Karpas-422 (cell line): ENCODE measurements at places on chromosomes 6 and 20. TPM values are rescaled to one million over a fixed set of nuclear protein-coding genes. Genes with fewer than 3 reads are reported as not detected.

HAO1 gene
- total RNA-seq: not detected in 2 replicates

MYMX gene
- not detected in 2 replicates for total RNA-seq

PBOV1 gene
- not detected in 2 replicates for total RNA-seq

DNA sequence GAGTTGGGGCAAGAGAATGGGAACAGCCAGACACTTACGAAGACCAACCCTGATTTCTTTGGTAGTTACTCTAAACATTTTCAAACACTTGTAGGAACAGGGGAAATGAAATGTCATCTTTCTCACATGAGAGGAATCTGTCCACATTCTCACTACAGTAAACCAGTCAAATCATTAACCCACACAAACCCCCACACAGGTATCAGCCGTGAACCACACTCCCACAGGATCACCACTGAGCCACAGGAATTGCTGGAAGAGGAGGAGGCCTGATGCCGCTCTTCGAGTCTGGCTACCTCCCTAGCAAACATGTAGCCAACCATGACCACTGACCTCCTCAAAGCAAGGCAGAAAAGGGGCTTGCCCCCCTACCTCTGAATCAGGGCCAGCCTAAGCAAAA is 6.9 kb upstream of the RSPO3 start:
- no peaks in the 10 kb centered on the region for H3K36me3 ChIP-seq
- H3K27me3 ChIP-seq: no peaks in the 10 kb centered on the region
- H3K27ac ChIP-seq: no peak overlapping the region
- H3K4me1 ChIP-seq: no peaks in the 10 kb centered on the region
- H3K4me3 ChIP-seq: no peak overlapping the region
- no peak for DNase-seq

DNA sequence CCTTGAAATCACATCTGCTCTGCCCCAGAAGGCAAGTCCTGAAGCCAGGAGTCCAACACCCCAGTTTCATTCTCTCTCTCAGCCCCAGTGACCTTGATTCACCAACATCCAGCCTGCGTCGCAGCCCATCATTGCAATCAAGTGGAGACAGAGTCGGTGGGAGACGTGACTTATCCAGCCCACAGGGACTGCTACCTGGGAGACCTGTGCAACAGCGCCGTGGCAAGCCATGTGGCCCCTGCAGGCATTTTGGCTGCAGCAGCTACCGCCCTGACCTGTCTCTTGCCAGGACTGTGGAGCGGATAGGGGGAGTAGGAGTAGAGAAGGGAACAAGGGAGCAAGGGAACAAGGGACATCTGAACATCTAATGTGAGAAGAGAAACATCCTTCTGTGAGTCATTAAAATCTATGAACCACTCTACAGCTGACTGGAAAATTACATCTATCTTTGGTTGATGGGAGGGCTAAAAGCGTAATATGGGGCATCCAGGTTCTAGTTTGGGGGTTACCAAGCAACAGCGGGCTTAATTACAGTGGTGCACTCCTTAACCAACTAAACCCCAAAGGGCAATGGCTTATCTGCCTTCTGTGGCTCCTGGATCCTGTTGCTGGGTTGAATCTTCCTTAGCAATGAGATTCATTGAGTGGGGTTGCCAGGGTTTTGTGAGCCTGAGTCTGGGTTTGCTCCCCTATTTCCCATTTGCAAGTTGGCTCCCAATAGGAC is 2.5 kb downstream of the LY6G6D start:
- H3K4me3 ChIP-seq: no peak overlapping the region; the same call in 1 of the 2 replicates
- peak; percentile 74 for DNase-seq
- H3K4me1 ChIP-seq: peaks cover 8% of the 10 kb centered on the region

DNA sequence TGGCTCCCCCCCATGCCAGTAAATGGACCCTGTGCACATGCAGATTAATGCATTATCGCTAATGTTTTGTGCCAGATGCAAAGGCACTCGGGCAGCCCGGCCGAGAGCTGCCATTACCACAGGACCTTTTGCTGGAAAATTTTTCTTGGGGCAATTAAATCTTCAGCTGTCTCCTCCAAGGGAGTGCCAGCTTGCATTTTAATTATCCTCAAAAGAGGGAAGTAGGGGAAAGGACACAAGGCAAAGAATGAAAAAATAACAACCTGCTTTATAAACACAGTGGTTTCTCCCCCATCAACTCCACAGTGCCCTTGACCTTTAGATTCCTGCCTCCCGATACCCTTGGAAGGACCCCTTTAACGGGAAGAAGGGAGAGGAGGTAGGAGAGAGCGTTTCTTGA is 48.2 kb downstream of the PDYN start:
- H3K4me3 ChIP-seq: no peak overlapping the region
- H3K27ac ChIP-seq: no peak overlapping the region
- no peaks in the 10 kb centered on the region for H3K27me3 ChIP-seq

DNA sequence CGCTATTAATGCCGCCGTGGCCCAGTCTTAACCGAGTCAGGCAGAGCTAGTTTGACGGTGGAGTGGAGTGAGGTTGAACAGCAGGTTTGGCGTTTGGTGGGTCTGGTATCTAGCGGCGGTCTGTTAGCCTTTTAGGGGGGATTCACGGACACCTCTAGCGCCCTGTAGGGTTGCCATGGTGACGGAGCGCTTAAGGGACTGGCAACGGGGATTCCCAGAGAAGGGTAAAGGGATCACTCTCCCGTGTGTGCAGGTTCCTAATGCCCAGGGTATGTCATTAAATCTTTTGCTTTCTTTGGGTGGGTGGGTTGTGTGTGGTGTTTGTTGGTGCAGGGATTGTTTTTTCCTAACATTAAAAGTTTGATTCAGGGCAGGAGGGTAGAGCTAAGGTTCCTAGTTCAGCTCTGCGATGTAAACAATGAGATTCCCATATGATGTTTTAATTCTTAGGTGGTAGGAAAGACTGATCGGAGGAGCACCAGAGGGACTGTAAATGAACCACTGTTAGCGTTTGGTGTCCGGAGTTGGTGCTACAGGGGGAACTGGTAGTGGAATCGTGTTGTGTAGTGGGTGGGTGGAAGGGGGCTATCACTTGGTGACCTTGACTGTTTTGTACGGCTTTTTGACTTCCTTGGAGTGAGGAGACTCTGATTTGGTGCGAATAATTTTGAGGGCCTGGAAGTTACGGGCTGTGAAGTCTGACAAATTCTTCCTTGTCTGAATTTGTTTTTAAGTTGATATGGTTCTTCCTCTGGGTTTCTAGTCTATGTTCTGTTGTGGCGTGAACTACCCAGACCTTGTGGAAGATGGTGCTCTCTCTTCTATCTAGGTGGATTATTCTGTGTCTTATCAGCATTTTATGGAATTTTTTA is 5.0 kb downstream of the BRD2 start:
- peak overlapping the region; percentile 90 for H3K27ac ChIP-seq
- DNase-seq: peak; percentile 78
- peak overlapping the region; percentile 89 for H3K4me3 ChIP-seq
- no peaks in the 10 kb centered on the region for H3K27me3 ChIP-seq
- peaks cover 67% of the 10 kb centered on the region for H3K36me3 ChIP-seq
- peaks cover 61% of the 10 kb centered on the region for H3K4me1 ChIP-seq

DNA sequence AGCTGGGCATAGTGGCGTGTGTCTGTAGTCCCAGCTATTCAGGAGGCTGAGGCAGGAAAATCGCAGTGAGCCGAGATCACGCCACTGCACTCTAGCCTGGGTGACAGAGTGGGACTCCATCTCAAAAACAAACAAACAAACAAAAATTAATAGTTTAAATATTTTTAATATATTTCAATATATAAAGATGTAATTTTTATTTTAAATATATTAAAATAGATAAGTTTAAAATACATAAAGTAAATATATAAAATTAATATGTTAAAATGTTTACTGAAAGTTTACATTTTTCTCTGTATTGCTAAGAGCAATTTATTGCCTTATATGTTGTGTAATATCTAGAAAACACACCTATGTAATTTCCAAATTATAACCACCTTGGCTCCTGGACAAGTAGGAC is 44.7 kb upstream of the ESR1 start:
- H3K27me3 ChIP-seq: no peaks in the 10 kb centered on the region
- H3K36me3 ChIP-seq: no peaks in the 10 kb centered on the region
- H3K27ac ChIP-seq: peak overlapping the region; percentile 94
- H3K4me1 ChIP-seq: peaks cover 70% of the 10 kb centered on the region
- no peak for DNase-seq
- H3K4me3 ChIP-seq: peak overlapping the region; percentile 42; the same call in 1 of the 2 replicates

- H3K27ac ChIP-seq: no peak overlapping the region
- no peak for DNase-seq
- no peaks in the 10 kb centered on the region for H3K4me1 ChIP-seq
- H3K4me3 ChIP-seq: no peak overlapping the region
- H3K36me3 ChIP-seq: no peaks in the 10 kb centered on the region
These were observed 44.1 kb upstream of the TSPYL1 start for GRCh38 chr6:116323863-116324262.

DNA sequence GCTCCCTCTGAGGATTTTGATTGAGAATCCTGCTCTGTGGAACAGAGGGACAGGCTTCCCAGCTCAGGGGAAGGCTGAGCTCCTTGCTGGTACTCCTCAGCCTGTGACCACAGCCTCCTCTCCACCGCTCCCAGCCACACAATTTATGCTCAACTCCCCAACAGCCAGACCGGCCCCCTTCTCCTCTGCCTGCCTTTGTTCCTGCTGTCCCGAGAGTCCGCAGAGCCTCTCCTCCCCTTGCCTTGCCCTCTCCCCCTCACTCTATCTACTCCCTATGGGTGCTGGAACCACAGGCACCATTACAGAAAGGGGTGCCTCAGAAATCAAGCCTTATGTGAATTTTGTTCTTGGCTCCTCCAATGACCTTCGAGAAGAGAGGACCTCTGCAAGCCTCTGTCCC is 15.9 kb downstream of the MAP1LC3A start:
- DNase-seq: no peak
- H3K27ac ChIP-seq: no peak overlapping the region
- no peak overlapping the region for H3K4me3 ChIP-seq
- H3K36me3 ChIP-seq: no peaks in the 10 kb centered on the region

DNA sequence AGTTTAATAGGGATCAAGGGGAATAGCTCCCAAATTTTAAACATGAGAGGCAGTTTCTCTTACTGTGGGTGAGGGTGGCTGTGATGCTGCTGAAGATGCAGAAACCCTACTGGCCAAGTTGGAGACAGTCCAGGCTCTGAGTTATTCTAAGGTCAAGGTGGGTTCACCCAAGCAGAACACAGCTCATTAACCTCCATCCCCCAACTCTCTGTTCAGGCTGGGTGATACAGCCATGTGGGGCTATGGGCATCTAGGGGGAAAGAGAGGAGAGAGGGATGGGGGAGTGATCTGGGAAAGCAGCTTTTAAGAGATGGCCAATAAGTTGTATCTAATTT is 18.9 kb upstream of the TRAM2 start:
- H3K27ac ChIP-seq: peak overlapping the region; percentile 33; the same call in 1 of the 2 replicates
- no peaks in the 10 kb centered on the region for H3K36me3 ChIP-seq
- DNase-seq: no peak
- peak overlapping the region; percentile 9; the same call in 1 of the 2 replicates for H3K4me3 ChIP-seq
- H3K27me3 ChIP-seq: no peaks in the 10 kb centered on the region
